Activated CD4-positive, alpha-beta T cell treated with anti-CD3 and anti-CD28 coated beads, Interleukin-2, amount 10 ng/mL, durations not matched to agents 24 days and 14 days (primary cell): ENCODE measurements at places on chromosomes 5 and 9. TPM values are rescaled to one million over a fixed set of nuclear protein-coding genes. Genes with fewer than 3 reads are reported as not detected.

GRCh38 chr5:142572006-142572405, 113.9 kb downstream of the FGF1 start:
- no peak for DNase-seq

DNA sequence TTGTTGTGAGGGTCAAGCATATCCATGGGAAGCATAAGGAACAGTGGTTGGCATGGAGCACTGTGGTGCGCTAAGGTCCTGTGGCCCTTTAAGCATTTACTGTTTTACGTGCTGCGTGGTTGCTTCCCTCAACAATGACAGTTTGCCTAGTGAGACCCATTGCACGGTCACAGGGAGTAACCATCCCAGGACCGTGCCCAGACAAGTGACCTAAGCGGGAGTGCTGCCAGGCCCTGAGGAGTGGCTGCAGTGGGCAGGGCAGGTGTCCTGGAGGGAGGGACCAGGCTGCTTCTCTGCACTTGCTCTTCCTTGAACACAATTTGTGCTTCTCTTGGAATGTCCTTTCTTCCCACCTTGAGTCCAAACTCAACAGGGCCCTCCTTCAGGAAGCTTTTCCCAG, 64.6 kb downstream of the RGS3 start:
- DNase-seq: no peak

DNA sequence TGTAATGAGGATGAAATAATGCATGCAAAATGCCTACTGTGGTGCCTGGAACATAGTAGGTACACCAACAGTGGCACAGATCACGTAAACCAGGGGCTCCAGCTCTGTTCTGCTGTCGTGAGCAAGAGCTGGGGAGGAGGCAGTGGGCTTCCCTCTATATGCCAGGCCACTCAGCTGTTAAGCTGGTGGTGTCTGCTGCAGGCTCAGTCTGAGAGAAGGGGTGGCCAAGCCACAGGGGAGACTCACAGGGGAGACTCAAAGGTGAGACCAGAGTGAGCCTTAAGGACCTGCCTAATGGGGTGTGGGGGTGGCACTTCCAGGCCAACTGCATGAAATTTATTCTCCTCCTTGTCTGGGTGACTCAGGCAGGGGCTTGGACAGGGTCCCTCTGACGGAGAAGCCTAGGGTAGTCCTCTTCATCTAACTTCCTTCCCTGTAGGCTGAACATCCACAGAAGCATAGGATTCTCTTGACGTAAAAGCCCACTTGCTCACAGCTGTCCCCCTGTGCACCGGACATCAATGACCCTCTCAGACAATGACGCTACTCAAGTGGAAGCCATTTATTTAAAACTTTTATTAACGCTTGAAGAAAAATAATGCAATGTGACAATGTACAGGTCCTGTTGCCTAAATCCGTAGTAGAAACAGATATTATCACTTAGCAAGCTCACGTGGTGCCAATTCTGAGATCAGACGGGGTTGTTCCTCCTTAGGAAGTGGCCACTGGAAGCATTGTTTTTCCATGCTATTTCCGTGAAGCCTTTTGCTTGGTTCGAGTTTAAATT, 13.9 kb downstream of the STC2 start:
- DNase-seq: no peak

DNA sequence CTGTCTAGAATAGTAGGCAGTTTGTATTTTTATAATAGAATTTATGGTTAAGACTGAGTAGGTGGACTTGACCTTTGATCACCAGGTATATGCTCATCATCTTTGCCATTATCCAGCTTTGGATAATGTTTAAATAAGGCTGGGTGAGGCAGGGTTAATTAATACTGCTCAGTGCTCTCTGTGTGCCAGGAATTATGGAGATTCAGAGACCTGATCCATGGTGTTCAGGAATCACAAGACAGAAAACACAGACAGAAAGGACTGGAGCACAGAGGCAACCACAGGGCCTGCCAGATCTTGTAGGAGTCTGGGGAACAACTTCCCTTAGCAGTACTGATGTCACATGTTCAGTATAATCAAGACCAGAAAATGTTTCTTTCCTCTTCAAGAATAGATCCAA, 186.3 kb upstream of the ADCY2 start:
- no peak for DNase-seq

DNA sequence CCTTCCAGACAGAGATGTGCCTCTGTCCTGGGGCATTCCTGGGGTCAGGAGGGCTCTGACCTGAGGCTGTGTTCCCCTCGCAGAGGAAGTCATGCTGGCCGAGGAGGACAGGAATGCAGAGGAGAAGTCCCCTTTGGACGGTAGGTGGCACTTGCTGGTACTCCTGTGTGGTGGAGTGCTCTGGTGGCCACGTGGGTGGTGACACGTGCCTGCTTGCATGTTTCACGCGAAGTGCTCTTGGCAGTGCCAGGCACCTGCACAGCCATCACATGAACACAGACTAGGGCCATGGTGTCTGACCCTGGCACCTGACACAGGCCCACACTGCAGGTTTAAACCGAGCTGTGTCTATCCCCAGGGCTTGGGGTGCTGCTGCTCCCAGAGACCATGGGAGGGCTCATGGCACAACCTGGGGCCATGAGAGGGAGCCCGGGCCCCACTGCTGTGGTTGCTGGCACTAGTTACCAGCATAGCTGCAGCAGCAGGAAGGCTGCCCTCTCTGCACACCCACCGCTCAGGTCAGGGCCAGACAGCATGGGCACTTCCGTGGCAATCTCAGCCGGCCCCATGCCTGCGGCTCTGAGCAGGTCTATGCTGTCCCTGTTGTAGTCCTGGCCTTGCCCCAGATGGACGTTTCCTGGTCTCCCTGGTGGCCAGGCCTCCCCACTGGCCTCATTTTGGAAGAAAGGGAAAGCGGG, 79.3 kb downstream of the CACNA1B start:
- peak; percentile 46 for DNase-seq

- DNase-seq: no peak
These were observed 3.4 kb downstream of the S1PR3 start for GRCh38 chr9:88994469-88995199.

GRCh38 chr9:114484215-114484853, 20.9 kb downstream of the WHRN start:
- DNase-seq: no peak

DNA sequence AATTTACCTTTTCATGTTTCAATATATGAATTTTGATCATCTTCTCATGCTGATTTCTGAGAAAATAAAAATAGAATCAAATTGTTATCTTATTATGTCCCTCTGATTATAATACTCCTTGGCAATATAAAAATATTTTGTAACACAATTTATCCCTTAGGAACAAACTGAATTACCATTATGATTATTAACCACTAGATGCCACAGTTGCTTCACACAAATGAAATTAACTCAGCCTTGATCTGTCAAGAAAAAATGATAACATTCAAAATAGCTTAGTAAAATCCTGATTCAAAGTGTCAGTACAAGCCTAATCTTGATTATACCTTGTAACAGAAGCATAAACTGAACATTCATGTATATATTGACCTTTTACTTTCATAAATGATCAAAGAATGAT, 4.8 kb upstream of the CHSY3 start:
- DNase-seq: no peak

DNA sequence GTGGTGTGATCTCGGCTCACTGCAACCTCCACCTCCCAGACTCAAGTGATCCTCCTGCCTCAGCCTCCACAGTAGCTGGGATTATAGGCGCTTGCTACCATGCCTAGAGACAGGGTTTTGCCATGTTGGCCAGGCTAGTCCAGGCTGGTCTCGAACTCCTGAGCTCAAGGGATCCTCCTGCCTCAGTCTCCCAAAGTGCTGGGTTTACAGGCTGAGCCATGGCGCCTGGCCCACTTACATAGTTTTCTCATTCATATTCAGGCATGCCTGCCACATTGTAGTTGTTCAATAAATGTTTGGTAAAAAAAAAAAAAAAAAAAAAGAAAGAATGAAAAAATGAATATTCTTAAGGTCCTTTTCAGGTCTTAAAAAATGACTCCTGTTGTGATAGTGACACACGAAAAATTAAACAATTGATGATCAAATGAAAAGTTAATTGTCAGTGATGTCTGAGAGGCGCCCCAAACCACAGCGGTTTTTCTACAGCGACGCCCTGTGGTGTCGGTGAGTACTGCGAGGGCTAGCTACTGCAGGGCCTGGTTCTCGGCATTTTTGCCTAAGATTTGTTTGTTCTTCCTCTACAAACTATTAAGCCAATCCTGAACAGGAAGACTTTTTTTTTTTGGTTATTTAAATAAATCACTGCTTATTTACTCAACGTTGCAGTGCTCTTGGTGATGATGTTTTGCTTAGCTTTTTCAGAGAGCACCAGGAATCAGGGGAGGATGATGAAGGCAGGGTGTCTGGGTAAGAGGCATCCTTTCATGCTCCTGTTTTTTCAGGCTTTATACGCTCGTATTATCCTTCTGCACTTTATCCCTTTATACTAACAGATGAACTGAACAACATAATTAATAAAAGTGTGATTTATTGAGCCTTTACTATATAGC, 67.0 kb upstream of the DPYSL3 start:
- peak; percentile 82 for DNase-seq

DNA sequence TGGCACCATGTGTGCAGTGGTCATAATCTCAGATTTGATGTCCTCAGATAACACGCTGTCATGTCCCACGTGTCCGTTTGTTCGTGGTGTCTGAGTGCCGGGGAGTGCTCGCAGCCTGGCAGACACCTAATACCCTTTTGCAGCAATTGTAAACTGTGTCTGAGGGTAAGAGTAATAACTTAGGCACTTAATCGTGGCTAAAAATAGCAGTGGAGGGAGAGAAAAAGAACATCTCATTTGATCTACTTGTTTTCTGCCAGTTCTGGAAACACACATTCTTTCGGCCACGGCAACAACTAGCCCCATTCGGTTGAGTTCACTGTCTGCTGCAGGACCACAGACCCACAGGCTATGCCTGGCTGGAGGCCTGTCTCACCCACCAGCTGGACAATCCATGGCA, 16.5 kb downstream of the ADCY2 start:
- DNase-seq: no peak

- no peak for DNase-seq
These were observed 6.1 kb downstream of the SAR1B start for GRCh38 chr5:134626369-134627014.

- peak; percentile 90 for DNase-seq
These were observed 1.8 kb upstream of the FAM78A start for GRCh38 chr9:131277910-131278701.

DNA sequence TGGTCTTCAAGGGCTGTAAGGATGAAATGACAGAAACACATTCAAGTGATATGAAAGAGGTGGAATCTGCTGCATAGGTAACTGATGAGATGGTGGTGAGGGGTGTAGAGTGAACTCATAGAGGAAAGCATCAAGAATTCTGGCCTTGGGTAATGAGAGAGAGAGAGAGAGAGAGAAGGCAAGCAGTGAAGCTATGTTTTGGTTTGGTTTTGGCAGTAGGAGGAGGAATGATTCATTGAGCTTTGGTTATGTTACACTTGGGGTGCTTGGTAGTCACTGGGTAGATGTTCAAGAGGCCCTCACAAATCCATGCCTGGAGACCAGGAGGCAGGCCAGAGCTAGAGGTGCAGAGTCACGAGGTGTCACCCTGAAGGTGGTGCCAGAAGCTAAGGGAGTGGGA, 89.5 kb downstream of the EGFLAM start:
- DNase-seq: no peak

- no peak for DNase-seq
These were observed 190.3 kb downstream of the GOLPH3 start for GRCh38 chr5:31983851-31984250.

DNA sequence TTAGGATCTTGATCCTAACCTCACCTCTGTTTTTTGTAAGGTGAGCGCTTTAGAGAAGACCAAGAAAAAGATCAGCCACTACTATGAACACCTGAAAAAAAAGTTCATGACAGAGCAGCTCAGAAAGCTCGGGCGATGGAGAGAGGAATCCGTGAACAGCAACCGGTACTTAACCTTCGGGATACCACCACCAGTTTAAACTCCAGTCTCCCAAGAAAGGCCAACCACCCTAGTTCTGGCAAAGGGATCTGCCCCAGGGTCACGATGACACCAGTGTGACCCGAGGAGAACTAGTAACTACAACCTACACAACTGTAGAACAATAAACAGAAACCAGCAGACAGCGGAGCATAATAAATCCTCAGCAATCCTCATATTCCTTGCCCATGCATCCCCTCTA, 8.5 kb downstream of the C5orf52 start:
- DNase-seq: no peak

DNA sequence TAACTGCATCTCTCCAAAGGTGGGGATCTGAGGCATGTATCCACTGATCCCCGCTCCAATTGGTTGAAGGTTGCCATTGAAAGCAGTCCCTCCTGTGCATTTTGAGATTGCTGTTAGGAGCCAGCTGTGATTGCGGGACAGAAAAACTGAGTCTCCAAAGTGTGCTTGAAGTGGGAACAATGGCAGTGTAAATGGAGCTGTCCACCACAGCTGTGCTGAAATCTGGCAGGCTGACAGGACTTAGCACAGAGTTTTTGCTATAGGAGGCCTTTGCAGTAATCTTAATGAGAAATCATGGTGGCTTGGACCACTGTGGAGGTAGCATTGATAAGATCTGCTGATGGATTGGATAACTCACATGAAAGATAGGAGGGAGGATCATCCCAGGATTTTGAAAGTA, 3.3 kb downstream of the RNF20 start:
- peak; percentile 73 for DNase-seq

- no peak for DNase-seq
These were observed 73.8 kb upstream of the IL12B start for GRCh38 chr5:159403906-159404681.

DNA sequence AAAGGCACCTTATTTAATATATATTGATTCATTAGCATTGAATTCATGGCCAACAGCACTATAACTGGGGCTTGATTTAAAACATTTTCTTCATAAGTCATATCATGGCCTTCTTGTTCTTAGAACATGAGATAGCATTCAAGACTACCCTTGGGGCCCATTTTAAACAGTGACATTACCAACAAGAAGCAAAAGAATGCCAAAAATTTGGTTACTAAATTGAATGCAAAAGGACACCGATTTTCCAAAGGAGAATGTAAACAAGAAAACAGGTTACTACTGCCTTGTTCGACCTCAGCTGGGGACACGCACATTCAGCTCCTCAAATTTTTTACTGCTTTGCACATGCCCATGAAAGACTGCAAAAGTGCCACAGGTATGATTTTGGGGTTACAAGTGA, 219.4 kb upstream of the TLE4 start:
- DNase-seq: no peak

- no peak for DNase-seq
These were observed 53.2 kb upstream of the C5orf58 start for GRCh38 chr5:170179626-170180025.

- no peak for DNase-seq
These were observed 725 bp upstream of the OR13C2 start for GRCh38 chr9:104606152-104606551.

GRCh38 chr5:88251048-88251711, 17.5 kb downstream of the TMEM161B start:
- peak; percentile 64 for DNase-seq

The SPINK7 gene
- total RNA-seq: not detected in 2 replicates

The C5orf34 gene
- 6.8 and 8.7 TPM in 2 replicates for total RNA-seq

The SLC1A3 gene
- total RNA-seq: not detected in 2 replicates

The IL7R gene
- total RNA-seq: 57.7 and 64.1 TPM in 2 replicates

The PRUNE2 gene
- total RNA-seq: 0.40 and 0.50 TPM in 2 replicates

The SPATA24 gene
- 4.2 TPM in 2 replicates for total RNA-seq

The SLC9A3 gene
- total RNA-seq: 3.0 and 3.3 TPM in 2 replicates

The NUDT12 gene
- 1.8 and 2.4 TPM in 2 replicates for total RNA-seq

The IL5 gene
- total RNA-seq: 7.0 and 7.1 TPM in 2 replicates

The KCNIP1 gene
- total RNA-seq: not detected in 2 replicates

The C1QTNF2 gene
- total RNA-seq: not detected in 2 replicates
